H4 (cell line): ENCODE measurements at places on chromosomes 2 and 18.

DNA sequence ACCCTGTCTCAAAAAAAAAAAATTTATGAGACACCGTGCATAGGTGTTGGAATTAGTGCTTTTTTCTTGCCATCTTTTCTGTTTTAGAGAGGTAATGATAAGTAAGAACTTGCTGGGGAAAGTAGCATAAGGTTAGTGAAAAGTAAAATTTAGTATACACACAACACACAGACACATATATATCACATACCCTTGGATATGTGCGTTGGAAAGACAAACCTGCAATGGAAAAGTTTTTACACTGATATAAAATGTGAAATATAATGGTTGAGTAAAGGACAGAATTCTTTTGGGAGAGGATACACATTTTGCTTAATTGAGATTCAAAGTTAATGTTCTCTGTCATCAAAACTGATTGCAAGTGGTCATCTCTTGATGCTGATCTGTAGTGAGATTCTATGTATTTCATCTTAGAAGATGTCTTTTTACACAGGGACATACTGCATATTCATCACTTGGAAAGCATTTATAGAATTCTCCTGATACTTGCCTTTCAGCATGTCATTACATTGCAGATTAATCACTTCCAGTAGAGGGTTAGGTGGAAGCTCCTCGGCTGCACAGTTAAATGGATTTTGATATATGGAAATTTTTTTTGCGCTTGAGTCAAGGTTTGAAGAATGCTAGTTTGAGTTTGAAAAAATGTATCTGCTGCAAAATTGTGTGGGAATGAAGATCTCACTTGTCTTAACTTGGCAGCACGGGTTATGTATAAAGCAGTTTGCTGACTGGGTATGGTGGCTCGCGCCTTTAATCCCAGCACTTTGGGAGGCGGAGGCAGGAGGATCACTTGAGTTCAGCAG is 13.5 kb downstream of the PPP1CB start:
- no peak for DNase-seq

DNA sequence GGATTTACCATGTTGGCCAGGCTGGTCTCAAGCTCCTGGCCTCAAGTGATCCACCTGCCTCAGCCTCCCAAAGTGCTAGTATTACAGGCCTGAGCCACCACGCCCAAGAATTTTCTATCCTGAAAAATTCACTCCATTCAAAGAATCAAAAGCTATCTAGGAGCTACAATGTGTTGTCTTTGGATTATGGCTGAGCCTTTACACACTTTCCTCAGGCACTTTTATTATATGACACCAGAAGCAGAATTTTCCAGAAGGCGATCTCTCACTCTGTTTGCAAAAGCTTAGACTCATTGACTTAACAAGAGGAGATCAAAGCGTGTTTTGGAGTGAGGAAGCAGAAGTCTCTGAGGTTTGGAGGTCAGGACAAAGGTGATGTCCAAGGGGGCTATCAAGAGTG is 3.6 kb downstream of the FAM124B start:
- no peak for DNase-seq

DNA sequence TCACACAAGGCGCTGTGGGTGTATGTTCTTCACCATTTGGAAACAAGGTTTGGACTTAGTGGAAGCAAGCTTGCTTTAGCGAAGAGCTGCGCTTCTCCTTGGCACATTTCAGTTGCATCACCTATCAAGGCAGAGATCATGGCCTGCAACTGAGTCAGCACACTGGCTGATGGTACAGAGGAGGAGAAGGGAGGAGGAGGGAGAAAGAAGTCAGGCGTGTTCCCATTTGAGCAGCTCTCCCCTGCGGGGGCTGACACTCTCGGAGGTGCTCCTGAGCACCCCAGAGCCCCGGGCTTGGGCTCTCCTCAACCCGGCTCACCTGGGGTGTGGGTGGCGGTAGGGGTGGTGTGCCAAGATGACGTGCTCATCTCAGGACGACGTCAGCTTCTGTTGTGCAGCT is 6.0 kb upstream of the SERPINB5 start:
- no peak for DNase-seq

GRCh38 chr2:219611866-219612576 is 14.4 kb downstream of the STK11IP start:
- no peak for DNase-seq

GRCh38 chr2:222287862-222288479 is 10.8 kb downstream of the PAX3 start:
- DNase-seq: no peak

DNA sequence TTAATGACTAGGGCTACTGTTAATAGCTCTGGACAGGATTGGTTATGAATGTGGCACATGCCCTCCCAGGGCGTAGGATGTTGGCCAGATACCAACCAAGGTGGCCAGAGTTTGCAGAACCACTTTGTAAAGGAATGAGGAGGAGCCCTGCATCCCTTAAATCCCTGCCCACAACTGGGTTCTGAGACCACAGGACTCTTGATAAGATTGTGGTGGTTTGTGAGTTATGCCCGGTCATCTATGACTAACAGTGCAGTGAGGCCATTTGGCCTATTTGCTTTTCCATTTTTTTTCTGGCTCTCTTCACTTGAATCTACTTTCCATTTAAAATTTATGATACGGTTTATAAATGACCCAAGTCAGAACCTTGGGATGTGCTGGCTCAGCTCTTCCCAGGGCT is 294.5 kb downstream of the PRKCE start:
- DNase-seq: peak; percentile 95
